MG63 (cell line): ENCODE measurements at places on chromosomes 12 and 14. TPM values are rescaled to one million over a fixed set of nuclear protein-coding genes. Genes with fewer than 3 reads are reported as not detected.

DNA sequence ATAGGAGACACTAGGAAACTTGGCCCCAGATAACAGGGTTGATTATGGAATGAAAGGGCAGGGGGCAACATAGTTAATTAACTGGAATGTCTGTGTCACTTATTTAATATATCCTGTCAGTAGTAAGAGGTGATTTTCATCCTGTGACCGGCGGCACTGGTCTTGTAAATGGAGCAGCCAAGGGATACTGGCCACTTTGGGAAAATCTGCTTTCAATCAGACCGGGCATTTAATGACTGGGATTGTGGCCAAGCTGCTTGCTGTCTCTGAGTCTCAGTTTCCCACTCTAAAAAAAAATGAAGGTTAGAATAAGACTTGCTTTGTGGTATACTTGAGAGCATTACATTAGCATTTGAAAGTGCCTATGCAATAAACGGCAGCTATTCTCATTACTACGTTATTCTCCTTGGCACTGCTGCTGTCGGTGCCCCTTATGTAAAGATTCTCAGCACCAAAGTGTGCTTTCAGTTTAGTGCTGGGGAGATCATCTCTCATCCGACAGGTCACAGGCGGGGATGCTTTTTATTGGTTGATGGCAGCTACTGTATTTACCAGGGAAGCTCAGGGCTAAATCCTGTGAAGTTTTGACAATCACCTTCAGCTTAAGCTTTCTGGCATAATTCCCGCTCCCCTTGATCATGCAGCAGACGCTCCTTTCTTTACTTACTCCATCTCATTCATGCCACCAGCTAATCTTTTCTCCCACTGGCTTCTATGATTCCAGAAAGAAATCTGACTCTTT is 162.1 kb downstream of the ESRRB start:
- DNase-seq, result no peak

GRCh38 chr14:65052832-65053231 is 49.5 kb downstream of the MAX start:
- no peak for DNase-seq

- DNase-seq, result peak; percentile 74
Observed at GRCh38 chr12:55927588-55928502, at the start of gene PYM1. PYM1 (minus strand) TSS chr12:55927894; CDS start chr12:55927761, 133 bp downstream.

GRCh38 chr12:128140551-128140950 is 126.4 kb upstream of the TMEM132C start:
- no peak for DNase-seq

DNA sequence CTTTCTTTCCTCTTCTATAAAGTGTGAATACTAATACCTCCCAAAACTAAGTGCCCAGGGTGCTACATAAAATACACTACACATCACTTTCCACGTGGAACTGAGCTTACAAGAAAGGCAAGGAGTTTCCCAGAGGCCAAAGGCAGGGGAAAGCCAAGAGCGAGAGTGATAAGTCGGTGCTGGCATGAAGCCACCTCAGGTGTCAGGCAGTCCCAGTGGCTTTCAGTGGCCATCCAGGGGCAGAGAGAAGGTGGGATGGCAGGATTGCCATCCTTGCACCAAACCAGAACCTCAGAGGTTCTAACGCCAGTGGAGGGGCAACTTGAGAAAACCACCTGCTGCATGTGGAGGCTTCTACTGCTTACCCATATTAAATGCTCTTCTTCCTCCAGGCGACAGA is 79.7 kb upstream of the DIO3 start:
- no peak for DNase-seq

DNA sequence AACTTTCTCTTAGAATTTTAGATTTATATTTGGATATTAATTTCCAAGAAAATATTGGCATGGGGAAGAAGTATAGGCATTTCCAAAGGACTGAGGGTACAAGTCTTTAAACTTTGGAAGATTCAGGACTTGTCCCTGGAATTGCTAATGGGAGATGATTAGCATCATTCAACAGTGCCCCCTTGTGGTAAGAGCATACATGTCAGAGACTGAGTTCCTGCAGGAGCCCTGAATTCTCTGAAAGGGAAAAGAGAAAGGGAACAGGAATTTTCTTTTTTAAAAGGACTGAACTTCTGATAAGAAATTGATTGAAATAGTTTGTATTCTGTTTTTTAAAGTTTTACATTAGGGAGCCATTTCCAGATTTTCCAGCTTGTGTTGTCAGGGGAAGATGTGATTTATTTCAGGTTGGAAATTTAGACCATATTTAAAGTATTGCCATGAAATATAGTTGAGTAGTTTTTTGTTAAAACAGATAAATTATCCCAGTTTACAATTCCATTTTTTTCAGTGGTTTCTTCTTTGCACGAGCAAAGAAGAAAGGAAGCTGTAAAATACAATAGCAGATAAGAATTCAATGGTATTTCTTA is 44.0 kb upstream of the REP15 start:
- DNase-seq, result peak; percentile 25

- peak; percentile 88 for DNase-seq
Observed at GRCh38 chr12:1443421-1444141, 150.8 kb downstream of the FBXL14 start.

- peak; percentile 45 for DNase-seq
Observed at GRCh38 chr12:47755655-47756562, 2.8 kb downstream of the RAPGEF3 start.

- DNase-seq, result no peak
Observed at GRCh38 chr12:129753586-129753985, 150.2 kb downstream of the TMEM132D start.

DNA sequence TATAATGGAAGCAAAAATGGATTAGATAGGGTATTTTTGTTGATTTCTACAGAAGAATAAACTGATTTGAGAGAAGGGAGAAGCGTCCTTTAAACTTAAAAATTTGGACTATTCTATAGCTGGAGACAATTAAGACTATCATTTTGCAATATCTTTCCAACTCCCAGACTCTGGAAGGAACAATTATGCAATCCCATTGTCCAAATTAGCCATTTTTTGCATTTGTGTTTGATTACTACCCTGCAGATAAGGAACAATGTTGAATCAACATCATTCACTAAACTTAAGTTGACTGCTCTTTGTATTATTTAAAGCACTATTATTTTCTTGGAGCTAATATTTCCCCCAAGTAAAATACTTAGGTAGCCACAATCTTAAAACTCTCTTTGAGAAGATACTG is 34.8 kb upstream of the SELPLG start:
- DNase-seq, result no peak

GRCh38 chr12:46370792-46371717 is 1.5 kb downstream of the SLC38A2 start:
- peak; percentile 90 for DNase-seq

DNA sequence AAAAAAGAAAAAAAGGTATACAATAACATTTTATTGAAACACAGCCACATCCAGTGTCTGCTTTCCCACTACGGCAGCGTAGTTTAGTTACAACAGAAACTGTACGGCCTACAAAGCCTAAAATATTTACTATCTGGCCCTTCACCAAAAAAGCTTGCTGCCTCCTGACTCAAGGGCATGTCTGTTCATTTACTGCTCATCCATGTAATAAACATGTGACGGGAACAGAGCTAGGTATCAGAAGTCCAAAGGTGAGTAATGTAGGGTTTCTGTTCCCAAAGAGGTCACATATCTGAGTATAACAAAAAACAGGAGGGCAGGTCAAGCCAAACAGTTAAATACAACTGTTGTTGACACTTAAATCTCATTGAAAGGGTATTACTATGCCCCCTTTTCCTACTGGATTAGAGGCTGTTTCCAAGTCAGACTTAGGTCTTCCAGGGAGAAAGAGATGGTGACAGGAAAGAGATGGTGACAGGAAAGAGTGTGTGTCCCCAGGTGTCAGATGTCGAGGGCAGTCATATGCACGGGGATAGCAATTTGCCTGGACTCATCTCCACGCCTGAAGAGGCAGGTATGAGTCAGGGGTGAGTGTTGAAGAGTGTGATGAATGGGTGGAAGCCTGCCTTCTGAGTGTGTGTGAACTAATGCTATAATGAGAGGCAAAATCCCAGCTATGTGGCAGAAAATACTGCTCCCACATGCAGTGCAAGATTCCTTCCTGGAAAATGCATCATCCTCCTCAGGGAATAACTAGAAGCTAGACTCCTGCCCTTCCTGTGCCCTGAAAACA is 77.7 kb downstream of the MAP3K9 start:
- no peak for DNase-seq

DNA sequence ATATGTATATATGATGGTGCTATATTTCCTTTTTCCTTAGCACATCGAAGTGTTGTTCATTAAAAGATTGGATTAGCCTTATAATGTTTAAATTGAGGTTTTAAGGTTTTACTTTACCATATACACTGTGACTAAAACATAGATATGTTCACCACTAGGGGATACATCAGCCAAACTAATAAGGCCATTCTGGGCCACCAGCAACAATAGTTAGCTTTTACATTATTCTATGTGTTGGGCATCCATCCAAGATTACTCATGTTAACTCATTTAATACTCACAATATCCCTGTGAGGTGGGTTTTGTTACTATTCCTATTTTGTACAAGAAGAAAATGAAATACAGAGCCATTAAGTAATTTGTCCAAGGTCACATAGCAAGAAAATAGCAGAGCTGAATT is 202.6 kb upstream of the AVPR1A start:
- DNase-seq, result no peak

- no peak for DNase-seq
Observed at GRCh38 chr12:131675126-131676080, 35.5 kb upstream of the SFSWAP start.

- DNase-seq, result no peak
Observed at GRCh38 chr12:45918818-45919217, 71.6 kb downstream of the SCAF11 start.

DNA sequence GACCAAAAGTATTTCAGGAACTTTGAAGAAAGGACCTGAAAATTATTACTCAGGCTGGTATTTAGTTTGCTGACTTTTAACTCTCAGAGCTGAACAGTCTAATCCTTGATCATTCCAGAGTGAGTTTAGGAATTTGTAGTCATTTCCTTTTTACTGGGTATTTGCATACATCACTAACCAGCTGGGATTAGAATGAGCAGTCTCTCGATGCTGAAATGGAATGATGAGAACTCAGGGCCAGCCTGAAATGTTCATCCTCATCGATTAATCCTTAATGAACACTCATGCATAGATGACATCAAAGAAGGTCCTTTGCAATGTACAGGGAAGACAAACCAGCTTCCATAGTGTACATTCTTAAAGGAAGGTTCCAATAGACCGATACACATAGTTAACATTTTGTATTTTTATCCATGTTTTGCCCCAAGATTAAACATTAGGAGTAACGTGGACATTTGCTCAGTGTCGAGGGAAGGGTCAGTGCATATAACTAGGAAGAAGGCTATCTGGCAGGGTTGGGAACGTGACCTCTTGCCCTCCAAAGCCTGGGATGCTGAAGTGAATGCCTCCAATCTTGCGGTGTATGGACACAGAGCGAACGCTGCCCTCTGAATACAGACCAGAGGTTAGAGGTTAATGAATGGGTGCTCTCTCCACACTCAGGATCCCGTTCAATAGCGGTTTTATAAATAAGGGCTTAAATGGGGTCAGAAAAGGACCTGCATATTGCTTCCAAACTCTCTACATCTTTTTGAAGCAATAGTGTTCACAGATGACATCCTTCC is 14.5 kb downstream of the FBXL14 start:
- no peak for DNase-seq

DNA sequence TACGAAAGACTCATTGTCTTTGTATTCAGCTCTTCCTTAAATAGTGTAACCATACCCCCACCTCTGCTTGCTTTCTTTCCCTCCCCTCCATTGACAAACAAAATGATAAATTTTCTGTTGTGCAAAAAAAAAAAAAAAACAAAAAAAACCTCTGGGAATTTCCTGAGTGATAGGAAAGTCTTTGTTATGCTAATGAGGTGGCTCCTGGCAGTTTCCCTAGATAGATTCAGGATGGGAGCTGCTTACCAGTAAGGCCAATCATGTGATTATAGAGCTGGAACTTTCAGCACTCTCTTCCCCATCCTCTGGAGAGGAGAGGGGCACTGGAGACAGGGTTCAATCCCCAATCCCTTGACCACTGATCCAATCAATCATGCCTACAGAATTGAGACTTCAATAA is 120.5 kb downstream of the NUAK1 start:
- DNase-seq, result no peak

DNA sequence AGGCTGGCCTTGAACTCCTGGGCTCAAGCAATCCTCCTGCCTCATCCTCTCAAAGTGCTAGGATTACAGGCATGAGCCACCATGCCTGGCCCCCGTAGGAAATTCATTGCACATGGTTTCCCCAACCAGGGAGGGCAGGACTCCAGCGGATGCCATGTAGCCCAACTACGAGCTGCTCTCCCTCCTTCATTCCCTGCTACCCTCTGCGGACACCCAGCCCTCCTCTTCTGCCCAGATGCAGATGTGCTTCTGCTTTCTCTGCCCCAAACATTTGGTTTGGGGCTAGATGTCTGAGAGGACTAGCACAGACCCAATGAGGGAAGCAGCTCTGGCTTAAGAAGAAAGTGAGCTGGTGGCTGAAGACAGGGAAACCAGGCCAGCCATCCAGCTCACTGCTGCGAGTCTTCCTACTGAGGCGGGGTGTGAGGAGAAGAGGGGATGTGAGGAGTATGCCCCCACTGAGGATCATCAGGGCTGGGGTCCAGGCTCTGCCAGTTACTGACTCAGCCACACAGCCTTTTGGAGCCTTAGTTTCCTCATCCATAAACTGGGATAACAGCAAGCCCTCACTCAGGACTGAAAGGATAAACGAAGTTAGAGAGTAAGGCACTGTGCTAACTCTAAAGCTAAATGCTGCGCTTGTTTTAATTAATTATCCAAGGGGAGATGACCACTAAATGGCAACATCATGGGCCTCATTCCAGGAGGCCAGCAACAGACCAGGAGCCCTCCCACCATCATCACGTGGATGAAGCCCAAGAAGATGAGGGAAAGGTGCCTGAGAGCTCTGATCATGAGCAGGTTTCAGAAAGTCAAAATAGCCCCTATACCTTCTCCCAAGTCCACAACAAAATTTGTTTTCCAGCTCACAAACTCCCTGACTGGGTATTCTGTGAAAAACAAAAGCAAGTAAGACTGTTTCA is 10.9 kb downstream of the CTDSP2 start:
- DNase-seq, result no peak

Gene BCAT1
- total RNA-seq, result 49.6 and 61.5 TPM in 2 replicates

Gene IAPP
- total RNA-seq, result not detected in 2 replicates

Gene TSHR
- 0.20 TPM in 1 of 2 replicates, not detected in the other for total RNA-seq

Gene SOAT2
- not detected in 2 replicates for total RNA-seq

Gene GPD1
- total RNA-seq, result not detected in 2 replicates

Gene SSTR1
- total RNA-seq, result 0.07 and 0.92 TPM in 2 replicates

Gene SPIC
- not detected in 2 replicates for total RNA-seq

Gene PNP
- total RNA-seq, result 21.3 and 26.7 TPM in 2 replicates

Gene OR6C4
- not detected in 2 replicates for total RNA-seq

Gene HHIPL1
- total RNA-seq, result not detected in 2 replicates

Gene KRT83
- total RNA-seq, result not detected in 2 replicates

Gene PPP1R1A
- total RNA-seq, result not detected in 2 replicates

Gene SLC25A21
- total RNA-seq, result 1.8 and 8.7 TPM in 2 replicates

Gene PRKCH
- total RNA-seq, result 5.3 and 6.0 TPM in 2 replicates
